Osteocyte (in vitro differentiated cells): ENCODE measurements at places on chromosomes 1 and 21. TPM values are rescaled to one million over a fixed set of nuclear protein-coding genes. Genes with fewer than 3 reads are reported as not detected.

The CELA2A gene
- not detected in 2 replicates for total RNA-seq

The FMO3 gene
- total RNA-seq: 1.0 and 1.6 TPM in 2 replicates

The OXCT2 gene
- total RNA-seq: 0.18 TPM in 1 of 2 replicates, not detected in the other

The CCDC27 gene
- not detected in 2 replicates for total RNA-seq

The CRYBG2 gene
- total RNA-seq: not detected in 2 replicates

The OTUD3 gene
- total RNA-seq: 9.4 and 11.4 TPM in 2 replicates

The CREB3L4 gene
- 9.3 and 11.1 TPM in 2 replicates for total RNA-seq

The BOLA1 gene
- total RNA-seq: 12.9 and 13.7 TPM in 2 replicates

The TTLL7 gene
- total RNA-seq: 6.8 and 8.6 TPM in 2 replicates
